ENCODE measurements at places on chromosomes 4 and X.

- DNase-seq, result no peak
Measured at GRCh38 chr4:40856277-40856839, 106.6 kb downstream of the NSUN7 start.

DNA sequence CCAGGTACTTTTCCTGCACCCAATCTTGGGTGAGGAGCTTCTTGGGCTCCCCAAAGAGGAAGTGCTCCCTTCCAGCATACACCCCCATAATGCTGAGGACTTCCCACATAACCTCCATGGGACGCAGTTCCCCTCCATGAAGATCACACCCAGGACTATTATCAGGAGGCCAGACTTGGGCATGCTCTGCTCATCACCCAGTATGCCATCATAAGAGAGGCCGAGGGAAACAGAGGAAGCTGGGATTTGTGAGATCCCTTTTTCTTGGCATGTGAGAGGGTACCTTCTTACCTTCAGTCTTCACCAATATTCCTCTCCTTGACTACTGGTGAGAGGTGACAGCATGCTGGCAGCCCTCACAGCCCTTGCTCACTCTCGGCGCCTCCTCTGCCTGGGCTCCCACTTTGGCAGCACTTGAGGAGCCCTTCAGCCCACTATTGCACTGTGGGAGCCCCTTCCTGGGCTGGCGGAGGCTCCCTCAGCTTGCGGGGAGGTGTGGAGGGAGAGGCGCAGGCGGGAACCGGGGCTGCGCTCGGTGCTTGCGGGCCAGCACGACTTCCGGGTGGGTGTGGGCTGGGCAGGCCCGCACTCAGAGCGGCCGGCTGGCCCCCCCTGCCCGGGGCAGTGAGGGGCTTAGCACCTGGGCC is 15.7 kb upstream of the HSFX1 start:
- DNase-seq, result no peak

GRCh38 chr4:102008711-102009110 is 218.2 kb downstream of the BANK1 start:
- no peak for DNase-seq

GRCh38 chrX:107646735-107647134 is 18.4 kb downstream of the PRPS1 start:
- no peak for DNase-seq

DNA sequence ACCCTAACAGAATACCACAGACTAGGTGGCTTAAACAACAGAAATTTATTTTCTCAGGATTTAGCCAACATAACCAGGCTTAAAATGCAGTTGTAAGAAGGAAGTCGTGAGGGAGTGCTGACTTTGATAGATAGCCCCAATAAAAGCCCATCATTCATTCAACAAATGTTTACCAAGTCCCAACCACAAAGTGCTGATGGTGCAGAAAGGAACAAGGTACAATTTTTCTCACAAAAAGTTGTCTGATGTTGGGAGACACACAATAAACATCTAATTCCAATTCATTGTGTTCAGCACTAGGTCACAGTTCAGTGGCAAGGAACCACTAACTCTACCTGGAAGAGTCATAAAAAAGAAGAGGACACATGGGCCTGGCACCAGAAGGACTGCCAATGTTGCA is 42.2 kb downstream of the AKAP4 start:
- no peak for DNase-seq

DNA sequence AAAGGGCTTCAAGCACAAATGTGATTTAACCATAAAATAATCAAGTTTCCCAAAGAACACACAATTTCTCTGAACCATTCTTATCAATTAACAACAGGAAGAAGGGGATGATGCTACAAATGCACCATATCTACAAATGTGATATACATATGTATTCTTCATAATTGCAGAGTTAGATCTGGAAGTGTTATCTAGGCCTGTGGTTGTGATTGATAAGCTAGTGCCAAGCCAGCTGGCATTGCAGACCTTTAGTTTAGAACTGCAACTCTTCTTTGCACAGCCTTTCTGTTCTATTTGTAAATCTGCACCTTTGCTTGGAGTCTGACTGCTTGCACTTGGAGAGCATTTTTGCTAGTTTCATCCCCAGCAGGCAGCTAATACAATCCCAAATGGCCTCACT is 145.5 kb upstream of the NPY2R start:
- DNase-seq, result no peak

DNA sequence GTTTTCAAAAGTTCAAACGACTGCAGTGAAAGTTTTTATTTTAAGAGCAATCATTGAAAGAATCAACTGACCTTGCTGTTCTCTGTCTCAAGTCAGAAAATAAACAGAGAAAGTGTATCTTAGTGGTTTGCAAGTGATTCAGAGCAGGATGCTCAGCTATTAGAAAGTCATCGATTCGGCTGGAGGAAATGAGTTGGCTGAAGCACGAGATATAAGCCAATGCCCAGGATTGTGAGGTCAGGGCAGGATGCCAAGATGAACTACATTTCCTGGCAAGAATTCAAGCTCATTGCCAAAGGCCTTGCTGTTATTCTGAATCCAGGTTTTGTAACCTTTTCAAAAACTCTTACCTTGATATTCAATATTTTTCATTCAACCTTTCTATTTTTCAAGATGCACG is 541.4 kb upstream of the BOD1L1 start:
- DNase-seq, result no peak

GRCh38 chr4:40446839-40447238 is 111.7 kb downstream of the CHRNA9 start:
- no peak for DNase-seq

- DNase-seq, result no peak
Measured at GRCh38 chr4:106676173-106676921, 307.8 kb upstream of the GIMD1 start.

- DNase-seq, result no peak
Measured at GRCh38 chrX:32985544-32985943, 225.8 kb downstream of the DMD start.

DNA sequence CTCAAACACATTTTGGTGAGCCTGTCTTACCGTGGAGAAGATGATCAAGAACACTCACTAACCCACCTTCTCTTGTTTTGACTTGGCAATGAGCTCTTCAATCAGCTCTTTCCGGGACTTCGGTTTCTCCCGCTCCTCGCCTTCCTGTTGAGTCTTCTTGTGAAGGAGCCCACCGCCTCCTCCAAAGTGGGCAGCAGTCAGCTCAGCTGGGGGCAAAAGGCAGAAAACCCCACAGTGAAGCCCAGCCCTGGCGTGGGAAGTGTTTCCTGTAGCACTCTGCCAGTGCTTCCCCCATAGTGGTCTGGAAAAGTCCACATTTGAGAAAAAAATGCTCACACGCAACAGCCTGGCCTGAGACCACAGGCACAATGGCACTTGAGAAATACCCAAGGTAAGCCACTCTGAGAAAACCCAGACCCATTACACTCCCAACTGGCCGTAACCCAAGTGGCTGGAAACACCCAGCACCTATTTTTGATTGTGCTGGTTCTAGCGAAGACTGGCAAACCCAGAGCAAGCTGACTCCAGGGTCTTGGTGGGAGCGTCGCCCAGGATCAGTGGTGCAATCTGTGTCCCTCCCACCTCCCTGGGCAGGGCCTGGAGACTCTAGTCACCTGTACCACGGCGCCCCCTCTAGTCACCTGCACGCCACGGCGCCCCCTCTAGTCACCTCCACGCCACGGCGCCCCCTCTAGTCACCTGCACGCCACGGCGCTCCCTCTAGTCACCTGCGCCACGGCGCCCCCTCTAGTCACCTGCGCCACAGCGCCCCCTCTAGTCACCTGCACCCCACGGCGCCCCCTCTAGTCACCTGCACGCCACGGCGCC is 8.6 kb downstream of the NOP14 start:
- DNase-seq, result peak; percentile 62

DNA sequence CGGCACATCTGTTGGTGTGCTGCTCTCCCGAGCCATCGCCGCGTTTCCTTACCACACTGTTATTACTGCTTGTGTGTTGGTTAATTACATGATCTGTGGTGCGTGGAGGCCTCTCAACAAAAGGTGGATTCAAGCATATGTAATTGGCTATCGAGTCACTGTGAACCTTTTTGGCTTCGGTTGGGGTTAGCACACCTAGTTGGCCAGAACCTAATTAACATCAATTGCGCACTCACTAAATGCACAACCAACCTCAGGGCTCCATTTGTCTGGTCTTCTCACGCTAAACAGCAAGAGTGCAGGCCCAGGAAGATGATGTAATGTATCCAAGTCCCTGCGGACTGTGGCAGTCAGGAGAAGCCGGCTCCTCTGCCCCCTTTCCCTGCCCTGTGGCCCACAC is 17.4 kb downstream of the ENPP6 start:
- no peak for DNase-seq

DNA sequence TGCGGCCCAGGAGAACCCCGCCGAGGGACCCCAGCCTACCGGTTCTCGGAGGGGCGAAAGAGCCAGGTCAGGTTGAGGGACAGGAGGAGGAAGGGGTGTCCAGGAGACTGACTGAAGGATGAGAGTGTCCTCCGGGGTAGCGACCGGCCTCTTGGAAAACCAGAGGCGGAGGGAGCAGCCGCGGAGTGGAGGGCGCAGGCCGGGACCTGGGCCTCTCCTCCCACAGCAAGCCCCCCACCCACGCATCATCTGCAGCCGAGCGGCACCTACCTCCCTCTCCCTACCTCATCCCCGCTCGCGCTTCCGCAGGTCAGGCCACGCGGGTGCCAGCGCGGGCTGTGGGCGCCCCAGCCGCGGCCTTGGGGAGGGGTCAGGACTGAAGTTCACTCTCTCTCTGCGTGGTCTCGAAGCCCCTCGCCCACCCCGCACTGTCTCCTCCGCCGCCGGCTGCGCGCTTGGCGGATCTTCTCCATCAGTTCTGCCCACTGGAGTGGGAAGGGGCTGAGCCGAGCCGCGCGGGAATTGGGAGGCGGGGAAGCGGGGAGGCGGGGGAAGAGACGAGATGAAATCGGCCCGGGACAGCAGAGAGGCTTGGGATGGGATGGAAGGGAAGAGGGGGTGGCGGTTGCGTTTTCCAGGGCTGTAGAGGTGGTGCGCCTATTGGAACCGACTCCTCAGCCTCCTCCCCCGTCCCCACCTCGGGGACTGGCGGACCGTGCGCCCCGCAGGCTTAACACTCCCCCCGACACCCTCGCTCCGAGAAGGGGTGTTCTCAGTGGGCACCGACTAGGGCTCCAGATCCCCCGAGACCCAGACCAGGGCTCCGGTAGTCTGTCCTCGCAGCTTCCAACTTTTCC is 1.8 kb downstream of the NLGN4X start:
- DNase-seq, result no peak

All from stimulated activated CD8-positive, alpha-beta memory T cell treated with anti-CD3 and anti-CD28 coated beads, Interleukin-4, amount 100 ng/mL, for 24 hours (primary cell).